Smooth muscle cell of trachea (primary cell): ENCODE measurements at places on chromosomes 3 and 15. TPM values are rescaled to one million over a fixed set of nuclear protein-coding genes. Genes with fewer than 3 reads are reported as not detected.

Gene SEMA5B
- total RNA-seq = not detected in 2 replicates

Gene UBE2E2
- total RNA-seq = 51.8 and 128 TPM in 2 replicates

Gene NANOGP8
- 0.15 and 0.33 TPM in 2 replicates for total RNA-seq

Gene OCA2
- total RNA-seq = not detected in 2 replicates

Gene KLHL40
- not detected in 2 replicates for total RNA-seq

Gene ADPRH
- total RNA-seq = 3.6 and 4.3 TPM in 2 replicates

Gene IL5RA
- not detected in 2 replicates for total RNA-seq

Gene ERICH6
- 0.15 and 0.17 TPM in 2 replicates for total RNA-seq

Gene ACKR4
- 32.6 and 33.6 TPM in 2 replicates for total RNA-seq

Gene GOLGA8S
- under 0.01 and 0.15 TPM in 2 replicates for total RNA-seq

Gene ST3GAL6
- 0.87 and 0.99 TPM in 2 replicates for total RNA-seq

Gene SLC25A20
- 18.5 and 28.8 TPM in 2 replicates for total RNA-seq

Gene IL17RD
- total RNA-seq = 8.9 TPM in 2 replicates

Gene AHSG
- not detected in 2 replicates for total RNA-seq

Gene BCHE
- total RNA-seq = 5.8 and 11.1 TPM in 2 replicates

Gene CCR9
- not detected in 2 replicates for total RNA-seq

Gene MYEF2
- total RNA-seq = 1.3 and 7.3 TPM in 2 replicates

Gene IQCF5
- not detected in 2 replicates for total RNA-seq

Gene NPAP1
- not detected in 2 replicates for total RNA-seq

Gene SERINC4
- 0.15 TPM in 1 of 2 replicates, not detected in the other for total RNA-seq

Gene STXBP5L
- total RNA-seq = under 0.01 TPM in 1 of 2 replicates, not detected in the other

Gene CEMIP
- total RNA-seq = 111 and 613 TPM in 2 replicates

Gene CKMT1B
- total RNA-seq = not detected in 2 replicates

Gene CCR5
- under 0.01 TPM in 2 replicates for total RNA-seq

Gene SLC2A2
- not detected in 2 replicates for total RNA-seq

Gene MINAR1
- 0.44 and 0.83 TPM in 2 replicates for total RNA-seq

Gene GPR149
- total RNA-seq = not detected in 2 replicates

Gene GOLGA6L10
- total RNA-seq = under 0.01 and 0.44 TPM in 2 replicates

Gene KBTBD13
- under 0.01 and 0.17 TPM in 2 replicates for total RNA-seq

Gene LDHAL6B
- total RNA-seq = not detected in 2 replicates

Gene SLC15A2
- total RNA-seq = under 0.01 and 0.50 TPM in 2 replicates

Gene HHLA2
- total RNA-seq = not detected in 2 replicates

Gene BHLHE40
- total RNA-seq = 6.3 and 22.7 TPM in 2 replicates

Gene C3orf80
- total RNA-seq = 0.15 and 0.17 TPM in 2 replicates

Gene CCDC39
- total RNA-seq = 0.15 and 0.17 TPM in 2 replicates

Gene GABRB3
- total RNA-seq = 1.8 and 3.3 TPM in 2 replicates

Gene IQCH
- 4.5 and 8.7 TPM in 2 replicates for total RNA-seq

Gene PATL2
- 1.2 and 1.3 TPM in 2 replicates for total RNA-seq

Gene PCNP
- total RNA-seq = 93.8 and 116 TPM in 2 replicates

Gene ANKDD1A
- total RNA-seq = 9.2 and 19.0 TPM in 2 replicates

Gene LXN
- total RNA-seq = 160 and 200 TPM in 2 replicates

Gene UBR1
- total RNA-seq = 28.9 and 45.1 TPM in 2 replicates
